ENCODE measurements at places on chromosomes 3 and 15.

DNA sequence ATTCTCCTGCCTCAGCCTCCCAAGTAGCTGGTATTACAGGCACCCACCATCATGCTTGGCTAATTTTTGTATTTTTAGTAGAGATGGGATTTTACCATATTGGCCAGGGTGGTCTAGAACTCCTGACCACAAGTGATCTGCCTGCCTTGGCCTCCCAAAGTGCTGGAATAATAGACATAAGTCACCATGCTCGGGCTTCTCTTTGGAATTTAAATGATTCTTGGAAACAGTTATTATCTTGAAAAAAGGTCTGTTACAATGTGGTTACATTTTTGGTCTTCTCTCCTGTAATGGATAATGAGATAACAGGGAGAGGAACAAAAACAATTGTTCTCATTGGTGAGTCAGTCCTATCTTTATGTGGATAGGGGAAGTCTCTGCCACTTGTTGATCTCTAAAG lies 59.8 kb upstream of the AADACL2 start:
- no peak for DNase-seq

GRCh38 chr15:33621141-33621540 lies 310.4 kb downstream of the RYR3 start:
- no peak for DNase-seq

DNA sequence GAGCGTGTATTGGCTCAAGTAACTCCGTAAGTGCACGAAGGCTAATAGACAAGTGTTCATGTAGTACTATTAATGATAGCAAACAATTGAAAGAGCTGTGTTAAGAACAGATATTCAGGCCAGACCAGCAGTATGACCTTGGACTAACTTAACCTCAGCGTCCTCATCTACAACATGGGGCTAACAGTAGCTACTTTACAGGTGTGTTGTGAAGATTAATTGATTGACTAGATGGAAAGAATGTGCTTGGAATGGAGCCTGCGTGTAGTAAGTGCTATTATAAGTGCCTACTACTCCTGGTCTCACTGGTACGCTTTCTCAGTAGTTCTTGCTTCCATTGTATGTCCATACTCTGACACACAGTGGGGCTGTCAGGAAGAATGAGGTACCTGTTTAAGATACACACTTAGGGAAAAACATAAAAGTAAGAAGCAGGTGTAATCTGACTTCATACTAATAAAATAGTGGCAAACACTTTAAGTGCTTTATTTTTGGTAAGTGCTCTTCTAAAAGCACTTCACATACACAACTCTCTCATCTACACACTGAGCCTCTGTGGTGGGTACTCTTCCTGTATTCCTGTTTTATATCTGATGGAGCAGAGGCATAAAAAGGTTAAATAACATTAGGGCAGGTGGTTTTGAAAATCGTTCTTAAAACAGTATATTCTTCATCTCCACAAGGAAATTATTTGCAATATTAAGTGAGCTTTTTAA lies 24.3 kb upstream of the FBXL22 start:
- no peak for DNase-seq

DNA sequence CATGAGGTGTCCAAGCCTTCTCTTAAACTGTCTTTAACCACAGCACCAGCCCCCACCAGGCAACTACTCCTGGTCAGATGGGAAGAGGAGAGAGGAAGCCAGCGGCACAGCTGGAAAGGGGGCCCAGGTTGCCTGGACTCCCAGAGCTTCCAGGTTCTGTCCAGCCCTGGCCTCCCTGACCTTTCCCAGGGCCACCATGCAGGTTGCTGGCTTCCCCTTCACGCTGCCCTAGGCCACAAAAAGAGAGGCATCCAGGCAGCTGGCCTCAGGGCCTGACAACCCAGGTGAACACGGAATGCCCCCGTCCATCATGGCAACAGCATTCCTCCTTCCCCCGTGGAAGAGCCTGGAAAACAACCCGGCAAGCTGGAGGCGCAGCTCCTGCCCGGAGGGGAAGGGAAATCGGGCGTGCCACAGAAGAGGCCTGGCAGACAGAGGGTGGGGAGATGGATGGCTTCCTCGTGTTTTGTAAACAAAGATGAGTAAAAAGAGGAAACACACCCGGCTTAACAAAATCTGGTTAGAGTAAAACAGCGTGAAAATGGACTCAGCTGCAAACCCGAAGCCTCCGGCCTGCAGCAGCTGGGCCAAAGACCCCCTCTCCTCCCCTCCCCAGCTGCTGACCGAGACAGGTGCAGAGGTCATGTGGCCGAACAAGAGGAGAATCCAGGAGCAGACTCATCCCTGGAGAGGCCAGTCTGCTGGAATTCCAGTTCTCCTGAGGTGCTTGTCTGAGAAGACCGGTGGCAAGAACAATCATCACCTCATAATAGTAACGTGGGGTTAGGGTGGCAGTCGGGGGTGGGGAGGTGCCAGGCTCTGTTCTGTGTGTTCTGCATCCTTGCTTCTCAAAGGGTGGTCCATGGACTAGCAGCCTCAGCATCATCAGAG lies 15.5 kb downstream of the BMF start:
- no peak for DNase-seq

DNA sequence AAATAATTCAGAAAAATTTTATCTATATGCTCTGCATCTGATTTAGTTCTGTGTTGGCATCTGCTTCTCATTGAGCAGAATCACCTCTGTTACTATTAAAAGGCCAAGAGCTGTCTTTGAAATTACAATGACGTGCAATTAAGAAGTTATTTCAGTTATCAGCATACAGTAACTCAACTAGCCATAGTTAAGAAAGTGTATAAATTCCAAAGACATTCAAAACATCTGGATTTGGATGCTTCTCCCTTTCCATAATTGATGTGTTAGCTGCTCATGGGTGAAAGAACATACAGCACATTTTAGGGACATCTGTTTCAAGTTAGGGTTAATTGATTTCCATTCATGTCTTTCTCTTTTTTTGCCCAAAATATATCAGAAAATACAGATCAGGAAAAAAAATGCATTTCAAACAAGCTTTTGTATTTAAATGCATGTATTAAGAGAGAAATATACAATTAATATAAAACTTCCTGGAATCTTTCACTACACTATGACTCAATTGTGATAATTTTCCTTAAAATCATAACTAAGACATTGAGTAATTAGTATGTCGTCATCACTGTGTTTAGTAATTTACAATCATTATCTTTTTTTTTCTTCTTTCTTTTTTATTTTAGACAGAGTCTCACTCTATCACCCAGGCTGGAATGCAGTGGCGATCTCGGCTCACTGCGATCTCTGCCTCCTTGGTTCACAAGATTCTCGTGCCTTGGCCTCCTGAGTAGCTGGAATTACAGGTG lies 82.7 kb upstream of the MBNL1 start:
- DNase-seq, result no peak

GRCh38 chr15:64267331-64267973 lies 88.5 kb downstream of the CSNK1G1 start:
- no peak for DNase-seq

- DNase-seq, result no peak
Measured at GRCh38 chr3:24182756-24183155, 237.7 kb downstream of the NR1D2 start.

- peak; percentile 88 for DNase-seq
Measured at GRCh38 chr15:75029378-75030022, 6.1 kb downstream of the PPCDC start.

Data from T-helper 9 cell (primary cell).